ENCODE measurements at places on chromosomes 3 and 15. TPM values are rescaled to one million over a fixed set of nuclear protein-coding genes. Genes with fewer than 3 reads are reported as not detected.

The PLA2G4D gene
- 2.7 TPM for polyA plus RNA-seq

The CPA3 gene
- 1.0 TPM for polyA plus RNA-seq

The GABRB3 gene
- 1.9 TPM for polyA plus RNA-seq

The KLHL6 gene
- polyA plus RNA-seq: 16.3 TPM

The ADAMTS9 gene
- 8.0 TPM for polyA plus RNA-seq

The TMEM108 gene
- polyA plus RNA-seq: 0.50 TPM

The DPPA2 gene
- polyA plus RNA-seq: 0.62 TPM

The GHSR gene
- not detected for polyA plus RNA-seq

The GPR176 gene
- 3.5 TPM for polyA plus RNA-seq

The NME9 gene
- 1.5 TPM for polyA plus RNA-seq

The DPH3 gene
- 21.2 TPM for polyA plus RNA-seq

The MESP1 gene
- polyA plus RNA-seq: 0.50 TPM

The HAPLN3 gene
- polyA plus RNA-seq: 20.1 TPM

The CCR3 gene
- polyA plus RNA-seq: 0.27 TPM

The SLC2A2 gene
- 0.05 TPM for polyA plus RNA-seq
